IMR-90 (cell line): ENCODE measurements at places on chromosomes 16 and 17. TPM values are rescaled to one million over a fixed set of nuclear protein-coding genes. Genes with fewer than 3 reads are reported as not detected.

The COPS3 gene
- total RNA-seq = 130 and 144 TPM in 2 replicates

The RNF222 gene
- not detected in 2 replicates for total RNA-seq

The ZNF287 gene
- 6.9 and 7.0 TPM in 2 replicates for total RNA-seq

The RANBP10 gene
- 2.2 and 2.7 TPM in 2 replicates for total RNA-seq

The BORCS6 gene
- total RNA-seq = 2.7 and 3.1 TPM in 2 replicates

The KCNG4 gene
- not detected in 2 replicates for total RNA-seq

The CD68 gene
- total RNA-seq = 16.0 and 23.3 TPM in 2 replicates

The CIBAR2 gene
- 0.18 TPM in 1 of 2 replicates, not detected in the other for total RNA-seq

The ABCC6 gene
- 0.36 and 0.56 TPM in 2 replicates for total RNA-seq

The LDHD gene
- total RNA-seq = under 0.01 TPM in 1 of 2 replicates, not detected in the other

The DNASE1L2 gene
- 0.18 and 0.28 TPM in 2 replicates for total RNA-seq

The SLX1A gene
- total RNA-seq = 8.4 and 11.4 TPM in 2 replicates
